ENCODE measurements at places on chromosomes 2 and 18. TPM values are rescaled to one million over a fixed set of nuclear protein-coding genes. Genes with fewer than 3 reads are reported as not detected.

- DNase-seq = no peak
- H3K4me1 ChIP-seq = no peaks in the 10 kb centered on the region
- H3K4me3 ChIP-seq = no peak overlapping the region
These were observed 262.8 kb downstream of the ICOS start for GRCh38 chr2:204199357-204199756.

Gene IL36G
- not detected for total RNA-seq

DNA sequence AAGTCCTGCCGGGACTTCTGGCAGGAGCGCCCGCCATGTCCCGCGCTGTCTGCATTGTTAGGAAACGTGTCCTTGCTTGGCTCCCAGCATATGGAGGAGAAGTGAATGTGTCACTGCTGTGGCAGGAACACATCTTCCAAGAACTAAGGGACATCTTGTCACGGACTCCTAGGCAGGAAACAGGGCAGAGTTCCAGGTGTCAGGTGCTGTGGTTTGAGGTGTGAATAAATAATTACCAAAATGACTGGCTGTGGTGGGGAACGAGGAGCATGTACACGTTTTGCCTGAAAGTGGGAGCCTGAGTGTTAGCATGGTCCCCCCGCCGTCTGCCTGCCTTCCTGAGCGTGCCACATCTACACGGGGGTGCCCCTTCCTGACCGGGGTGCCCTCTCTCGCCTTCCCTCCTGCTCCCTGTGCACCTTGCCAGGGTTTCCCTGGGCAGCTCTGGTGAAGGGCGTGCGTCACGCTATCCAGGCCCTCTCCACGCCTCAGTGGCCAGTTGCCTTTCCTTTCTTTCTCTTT is 237.5 kb downstream of the LDLRAD4 start:
- peaks cover 7% of the 10 kb centered on the region for H3K4me1 ChIP-seq
- H3K36me3 ChIP-seq = no peaks in the 10 kb centered on the region
- no peak overlapping the region for H3K27ac ChIP-seq
- H3K27me3 ChIP-seq = no peaks in the 10 kb centered on the region
- no peak for DNase-seq

DNA sequence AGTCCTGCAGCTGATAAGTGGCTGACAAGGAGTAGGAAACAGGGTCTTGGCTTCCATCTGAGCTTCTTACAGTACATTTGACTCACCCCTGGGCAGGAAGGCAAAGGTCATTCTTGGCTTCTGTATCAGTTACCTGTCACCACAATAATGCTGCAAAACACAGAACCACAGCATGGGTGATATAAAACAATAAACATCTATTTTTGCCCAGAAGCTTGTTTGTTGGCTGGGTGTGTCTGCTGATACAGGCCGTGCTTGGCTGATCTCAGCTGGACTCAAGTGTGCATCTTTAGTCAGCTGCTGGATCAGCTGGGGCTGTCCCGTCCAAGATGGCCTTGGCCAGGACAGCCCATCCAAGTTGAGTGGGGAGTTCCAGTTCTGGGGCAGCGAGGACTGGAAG is 34.7 kb downstream of the ONECUT2 start:
- no peak overlapping the region for H3K27ac ChIP-seq
- no peaks in the 10 kb centered on the region for H3K27me3 ChIP-seq
- DNase-seq = no peak
- no peaks in the 10 kb centered on the region for H3K4me1 ChIP-seq
- H3K4me3 ChIP-seq = no peak overlapping the region

DNA sequence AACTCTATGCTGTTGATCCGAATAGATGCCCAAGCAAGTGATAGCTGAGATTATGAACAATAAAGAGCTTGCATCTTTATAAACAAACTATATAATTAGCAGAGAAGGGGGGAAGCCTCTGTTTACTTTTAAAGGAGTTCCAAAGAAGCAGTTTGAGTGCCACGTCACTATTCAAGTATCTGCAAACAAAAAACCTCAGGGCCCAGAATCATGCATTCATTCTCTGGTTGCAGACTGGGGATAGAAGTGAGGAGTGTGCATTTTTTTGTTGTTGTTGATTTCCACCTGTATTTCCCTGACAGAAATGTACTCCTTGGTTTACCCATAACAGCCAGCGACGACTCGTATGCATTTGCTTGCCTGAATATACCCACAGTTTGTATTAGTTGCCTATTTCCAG is 264.3 kb downstream of the PTGR3 start:
- H3K27ac ChIP-seq = no peak overlapping the region
- peaks cover 16% of the 10 kb centered on the region for H3K4me1 ChIP-seq
- no peak overlapping the region for H3K4me3 ChIP-seq
- H3K36me3 ChIP-seq = no peaks in the 10 kb centered on the region

DNA sequence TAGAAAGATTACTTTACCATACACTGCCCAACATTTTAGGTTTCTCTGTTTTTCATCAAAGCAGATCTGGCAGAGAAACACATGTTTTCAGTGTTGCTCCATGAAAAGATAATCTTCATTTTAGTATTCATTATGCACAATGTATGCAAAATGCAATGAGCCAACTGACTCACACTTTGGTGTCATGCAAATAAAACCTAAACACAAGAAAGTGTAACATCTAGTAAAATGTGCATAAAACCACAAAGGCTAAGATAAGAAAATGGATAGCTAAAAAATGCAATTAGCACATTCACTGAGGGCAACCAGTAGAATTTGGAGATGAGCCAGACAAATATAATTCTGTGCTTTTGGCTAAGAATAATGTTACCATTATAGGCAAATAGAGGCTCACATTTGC is 203.5 kb upstream of the UBE2E3 start:
- no peaks in the 10 kb centered on the region for H3K36me3 ChIP-seq
- H3K27ac ChIP-seq = no peak overlapping the region
- no peak for DNase-seq
- H3K27me3 ChIP-seq = no peaks in the 10 kb centered on the region
- no peak overlapping the region for H3K4me3 ChIP-seq

Gene UGT1A7
- not detected for total RNA-seq

GRCh38 chr18:21656402-21656801 is 44.3 kb downstream of the SNRPD1 start:
- no peak for DNase-seq
- no peak overlapping the region for H3K27ac ChIP-seq
- H3K4me3 ChIP-seq = no peak overlapping the region
- peaks cover 3% of the 10 kb centered on the region for H3K36me3 ChIP-seq

DNA sequence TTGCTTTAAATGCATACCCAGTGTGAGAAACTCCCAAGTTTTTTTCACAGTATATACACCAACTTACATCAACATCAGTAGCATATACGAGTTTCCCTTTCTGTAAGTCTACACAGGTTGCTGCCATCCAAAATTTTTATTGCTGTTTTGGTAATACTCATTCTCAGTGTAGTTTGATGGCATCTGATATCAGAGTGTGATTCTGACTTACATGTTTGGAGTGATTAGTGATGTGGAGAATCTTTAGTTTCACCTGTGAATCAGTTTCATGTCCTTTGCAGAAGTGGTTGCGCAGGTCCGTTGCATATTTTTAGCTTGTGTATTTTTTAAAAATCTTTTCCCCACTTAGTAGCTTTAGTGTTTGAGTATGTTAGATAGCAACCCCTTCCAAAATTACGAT is 50.1 kb downstream of the CCDC74A start:
- H3K4me1 ChIP-seq = no peaks in the 10 kb centered on the region
- no peaks in the 10 kb centered on the region for H3K27me3 ChIP-seq
- no peak for DNase-seq
- H3K27ac ChIP-seq = no peak overlapping the region
- H3K36me3 ChIP-seq = no peaks in the 10 kb centered on the region
- H3K4me3 ChIP-seq = no peak overlapping the region

Gene KIF1A
- total RNA-seq = not detected

Gene CAB39
- 75.7 TPM for total RNA-seq

DNA sequence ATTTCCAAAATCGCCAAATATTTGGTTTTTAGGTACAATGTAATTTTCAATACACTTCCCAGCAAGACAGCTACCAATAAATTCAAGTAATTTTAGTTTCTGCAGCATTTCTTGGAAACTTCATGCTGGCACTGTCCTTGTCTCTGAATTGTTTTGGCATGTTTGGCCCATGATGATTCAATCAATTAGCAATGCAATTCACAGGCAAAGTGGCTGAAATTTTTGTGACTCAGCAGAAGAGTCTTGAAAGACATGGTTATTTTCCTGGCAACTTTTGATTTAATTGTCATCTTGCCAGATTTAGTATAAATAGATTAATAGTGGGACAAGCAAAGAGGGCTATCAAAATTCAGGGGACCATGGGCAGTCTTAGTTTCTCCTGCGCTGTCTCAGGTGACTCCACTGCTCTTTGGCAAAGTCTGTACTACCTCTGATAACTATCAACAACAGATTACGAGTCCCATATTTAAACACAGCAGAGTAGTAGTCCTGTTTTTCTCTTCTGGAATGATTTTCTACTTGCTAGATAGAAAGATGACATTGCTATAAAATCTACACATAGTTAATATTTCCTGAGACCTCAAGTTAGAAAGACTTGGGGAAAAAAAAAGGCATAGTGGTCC is 88.9 kb upstream of the CYP26B1 start:
- no peak overlapping the region for H3K4me3 ChIP-seq
- no peaks in the 10 kb centered on the region for H3K4me1 ChIP-seq
- H3K36me3 ChIP-seq = no peaks in the 10 kb centered on the region

DNA sequence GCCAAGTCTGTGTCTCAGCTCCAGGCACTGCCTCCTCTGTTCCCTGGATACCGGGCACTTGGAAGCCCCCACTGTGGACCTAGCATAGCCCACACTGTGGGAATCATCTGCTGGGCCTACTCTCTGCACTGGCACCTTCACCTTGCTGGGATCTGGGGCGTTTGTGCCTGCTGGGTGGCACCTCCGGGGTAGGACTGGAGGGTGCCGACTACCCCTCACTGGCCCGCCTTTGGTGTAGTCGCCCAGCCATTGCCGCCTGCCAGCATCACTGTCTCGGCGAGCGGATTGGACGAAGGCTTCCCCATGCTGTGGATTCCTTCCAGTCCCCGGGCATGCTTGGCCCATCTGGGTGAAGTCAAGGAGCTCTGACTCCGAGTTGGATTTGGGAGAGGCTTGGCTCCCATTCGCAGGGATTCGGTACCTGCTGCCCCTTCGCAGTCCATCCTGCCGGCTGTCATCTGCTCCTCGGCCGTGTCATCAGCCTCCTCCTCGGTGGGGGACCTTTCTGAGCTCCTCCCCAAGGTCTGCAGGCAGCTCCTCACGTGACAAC is 180.6 kb upstream of the HDAC4 start:
- H3K36me3 ChIP-seq = no peaks in the 10 kb centered on the region
- no peaks in the 10 kb centered on the region for H3K4me1 ChIP-seq
- H3K27me3 ChIP-seq = no peaks in the 10 kb centered on the region
- DNase-seq = no peak
- no peak overlapping the region for H3K27ac ChIP-seq

DNA sequence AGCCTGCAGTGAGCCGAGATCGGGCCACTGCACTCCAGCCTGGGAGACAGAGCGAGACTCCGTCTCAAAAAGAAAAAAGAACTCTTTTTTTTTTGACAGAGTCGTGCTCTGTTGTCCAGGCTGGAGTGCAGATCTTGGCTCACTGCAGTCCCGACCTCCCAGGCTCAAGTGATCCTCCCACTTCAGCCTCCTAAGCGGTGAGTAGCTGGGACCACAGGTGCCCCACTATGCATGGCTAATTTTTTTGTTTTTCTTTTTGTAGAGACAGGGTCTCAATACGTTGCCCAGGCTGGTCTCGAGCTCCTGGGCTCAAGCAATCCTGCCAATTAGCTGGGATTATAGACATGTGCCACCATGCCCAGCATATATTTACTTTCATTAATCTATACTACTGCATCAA is 12.5 kb upstream of the INO80D start:
- H3K27ac ChIP-seq = no peak overlapping the region
- H3K4me1 ChIP-seq = no peaks in the 10 kb centered on the region
- H3K27me3 ChIP-seq = no peaks in the 10 kb centered on the region
- no peak for DNase-seq
- no peak overlapping the region for H3K4me3 ChIP-seq
- no peaks in the 10 kb centered on the region for H3K36me3 ChIP-seq

Gene GCKR
- total RNA-seq = not detected

DNA sequence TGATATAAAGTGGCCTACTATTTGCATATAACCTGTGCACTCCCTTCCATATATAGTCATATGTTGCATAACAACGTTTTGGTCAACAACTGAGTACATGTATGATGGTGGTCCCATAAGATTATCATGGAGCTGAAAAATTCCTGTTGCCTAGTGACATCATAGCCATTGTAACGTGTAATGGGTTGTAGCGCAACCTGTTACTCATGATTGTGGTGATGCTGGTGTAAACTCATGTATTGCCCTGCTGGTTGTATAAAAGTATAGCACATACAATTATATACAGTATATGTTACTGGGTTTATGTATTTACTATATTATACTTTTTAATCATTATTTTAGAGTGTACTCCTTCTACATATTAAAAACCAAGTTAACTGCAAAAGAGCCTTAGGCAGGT is 144.8 kb upstream of the IL1R2 start:
- H3K4me1 ChIP-seq = peaks cover 4% of the 10 kb centered on the region
- no peak overlapping the region for H3K4me3 ChIP-seq
- peaks cover 11% of the 10 kb centered on the region for H3K36me3 ChIP-seq
- no peaks in the 10 kb centered on the region for H3K27me3 ChIP-seq
- no peak overlapping the region for H3K27ac ChIP-seq

Gene DAW1
- total RNA-seq = not detected

GRCh38 chr18:32289483-32290075 is 99.7 kb downstream of the MEP1B start:
- H3K27me3 ChIP-seq = peaks cover 3% of the 10 kb centered on the region
- H3K36me3 ChIP-seq = no peaks in the 10 kb centered on the region
- no peaks in the 10 kb centered on the region for H3K4me1 ChIP-seq
- no peak for DNase-seq
- H3K27ac ChIP-seq = no peak overlapping the region
- no peak overlapping the region for H3K4me3 ChIP-seq

Gene TCF23
- total RNA-seq = 0.10 TPM

GRCh38 chr18:42922363-42922762 is 193.1 kb downstream of the RIT2 start:
- H3K4me1 ChIP-seq = no peaks in the 10 kb centered on the region
- H3K27ac ChIP-seq = no peak overlapping the region
- no peak for DNase-seq
- no peak overlapping the region for H3K4me3 ChIP-seq

- H3K4me1 ChIP-seq = peaks cover 18% of the 10 kb centered on the region
- H3K36me3 ChIP-seq = no peaks in the 10 kb centered on the region
- H3K4me3 ChIP-seq = no peak overlapping the region
- H3K27me3 ChIP-seq = no peaks in the 10 kb centered on the region
- DNase-seq = no peak
These were observed 227.6 kb upstream of the SMAD7 start for GRCh38 chr18:49178321-49178720.
